ENCODE measurements at places on chromosomes 3 and 15.

GRCh38 chr3:134017490-134017889, 12.2 kb downstream of the SLCO2A1 start:
- no peak for DNase-seq

- DNase-seq: no peak
Measured at GRCh38 chr3:83216919-83217594, 1455.6 kb upstream of the GBE1 start.

GRCh38 chr3:112228786-112229185, 65.2 kb downstream of the SLC9C1 start:
- no peak for DNase-seq

DNA sequence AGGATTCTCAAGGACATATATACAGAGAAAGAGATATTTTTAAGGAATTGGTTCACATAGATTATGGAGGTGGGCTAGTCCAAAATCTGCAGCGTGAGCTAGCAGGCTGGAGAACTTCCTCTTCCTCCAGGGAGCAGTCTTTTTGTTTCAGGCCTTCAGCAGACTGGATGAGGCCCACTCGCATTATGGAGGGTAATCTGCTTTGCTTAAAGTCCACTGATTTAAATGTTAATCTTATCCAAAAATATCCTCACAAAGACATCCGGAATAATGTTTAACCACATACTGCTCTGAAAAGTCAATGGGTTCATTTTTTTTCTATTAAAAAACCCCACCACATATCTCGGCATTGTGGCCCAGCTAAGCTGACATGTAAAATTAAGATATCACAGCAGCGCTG, 22.2 kb upstream of the NRROS start:
- DNase-seq: no peak

DNA sequence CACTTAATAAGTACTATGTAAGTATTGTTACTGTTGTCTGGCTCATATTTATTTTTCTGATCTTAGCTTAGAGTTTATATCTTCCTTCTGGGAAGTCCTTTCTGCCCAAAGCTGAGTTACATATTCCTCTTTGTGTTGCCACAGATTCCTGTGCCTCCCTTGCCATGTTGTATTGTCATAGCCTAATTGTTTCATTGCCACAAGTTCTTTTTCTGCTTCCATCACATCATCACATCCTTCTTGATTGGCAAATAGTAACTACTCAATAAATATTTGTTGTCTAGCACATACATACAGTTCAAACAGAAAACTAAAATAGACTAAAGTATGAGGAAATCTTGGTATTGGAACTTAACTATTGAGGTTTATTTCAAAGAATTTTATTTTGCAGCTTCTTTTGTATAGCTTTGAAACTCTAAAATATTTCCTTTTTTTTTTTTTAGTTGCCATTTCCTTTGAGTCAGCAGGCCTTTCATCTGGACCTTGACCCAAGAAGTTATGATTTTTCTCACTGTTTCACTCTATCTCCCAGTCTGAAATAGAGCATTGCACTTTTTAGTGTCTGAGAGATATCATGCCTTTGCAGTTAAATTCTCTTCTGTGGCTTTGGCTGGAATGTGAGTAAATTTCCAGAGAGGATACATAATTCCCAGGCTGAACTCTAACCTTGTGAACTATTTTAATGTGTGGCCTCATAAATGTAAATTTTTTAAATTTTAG, 98.2 kb downstream of the ZNF609 start:
- DNase-seq: peak; percentile 3

DNA sequence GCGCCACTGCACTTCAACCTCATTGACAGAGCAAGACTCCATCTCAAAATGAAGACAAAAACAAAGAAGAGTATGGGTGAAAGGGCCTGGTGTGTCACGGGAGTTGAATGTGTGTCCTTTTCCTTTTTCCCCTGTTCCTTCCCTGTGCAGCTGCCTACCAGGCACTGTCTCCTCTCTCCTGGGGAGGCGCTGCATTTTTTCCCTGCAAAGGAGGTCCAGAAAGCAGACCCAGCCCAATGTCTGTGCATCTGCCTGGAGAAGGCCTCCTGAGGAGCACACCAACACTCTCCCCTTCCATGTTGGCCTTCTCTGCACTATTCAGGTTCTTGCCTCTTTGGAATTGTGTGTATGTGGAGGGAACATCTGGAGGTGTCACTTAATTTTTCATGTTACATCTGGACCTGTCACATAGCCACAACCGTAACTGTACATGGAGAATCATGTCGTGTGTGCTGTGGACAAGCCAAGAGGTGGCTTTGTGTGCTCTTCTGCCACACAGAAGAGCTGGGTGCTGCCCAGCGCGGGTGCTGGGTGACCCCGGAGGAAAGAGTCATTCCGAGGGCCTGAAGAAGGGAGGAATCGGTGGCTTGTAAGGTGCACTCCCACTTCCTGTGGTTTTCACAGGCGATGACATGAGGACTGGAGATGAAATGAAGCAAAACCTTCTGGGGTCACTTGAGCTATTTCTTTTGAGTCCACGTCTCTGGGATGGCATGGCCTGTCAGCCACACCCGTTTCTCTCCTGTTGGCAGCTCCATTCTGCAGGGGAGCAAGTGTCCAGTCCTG, 46.5 kb upstream of the CGNL1 start:
- DNase-seq: no peak

GRCh38 chr3:31294430-31295149, 238.1 kb upstream of the STT3B start:
- no peak for DNase-seq

Data from fibroblast of skin of left biceps (primary cell).